Naive thymus-derived CD4-positive, alpha-beta T cell (primary cell): ENCODE measurements at places on chromosomes 3 and 15. TPM values are rescaled to one million over a fixed set of nuclear protein-coding genes. Genes with fewer than 3 reads are reported as not detected.

TRNT1 gene
- 38.8 TPM for total RNA-seq

PARP6 gene
- 124 TPM for total RNA-seq

BCL6 gene
- 38.8 TPM for total RNA-seq

CNOT10 gene
- 64.0 and 69.4 TPM in 2 replicates for total RNA-seq

CORO2B gene
- total RNA-seq = 0.15 TPM

TM6SF1 gene
- total RNA-seq = 10.1 and 11.2 TPM in 2 replicates

RNU6-1 gene
- not detected for total RNA-seq

CSPG5 gene
- 0.41 and 0.64 TPM in 2 replicates for total RNA-seq

SLC6A6 gene
- 34.5 TPM for total RNA-seq

HYAL1 gene
- total RNA-seq = 0.51 TPM

SHF gene
- 2.5 and 3.5 TPM in 2 replicates for total RNA-seq

GPD1L gene
- 14.1 TPM for total RNA-seq

ALCAM gene
- total RNA-seq = 3.4 TPM

UBAP1L gene
- total RNA-seq = 17.1 TPM

SLC9A9 gene
- total RNA-seq = 21.9 TPM

PROS1 gene
- 0.54 TPM for total RNA-seq

TNK2 gene
- total RNA-seq = 184 TPM

PLA2G4D gene
- not detected for total RNA-seq

IREB2 gene
- 76.9 TPM for total RNA-seq

LSAMP gene
- total RNA-seq = not detected

MRAS gene
- 4.9 TPM for total RNA-seq

REC114 gene
- not detected for total RNA-seq

PLSCR4 gene
- not detected for total RNA-seq

SCAANT1 gene
- total RNA-seq = not detected in 2 replicates

MTHFS gene
- total RNA-seq = 18.4 TPM

SLITRK3 gene
- total RNA-seq = not detected

P3H2 gene
- not detected in 2 replicates for total RNA-seq

ALDH1L1 gene
- not detected in 2 replicates for total RNA-seq

CRYGS gene
- 13.9 TPM for total RNA-seq

CASR gene
- total RNA-seq = not detected

LDHAL6B gene
- not detected for total RNA-seq

BTLA gene
- 29.5 TPM for total RNA-seq

ABI3BP gene
- total RNA-seq = not detected

TMEM45A gene
- total RNA-seq = 0.11 TPM

DZIP1L gene
- total RNA-seq = not detected

GABRR3 gene
- not detected for total RNA-seq

ITPKA gene
- total RNA-seq = 0.97 and 1.1 TPM in 2 replicates

NOX5 gene
- total RNA-seq = 0.05 TPM
